ENCODE measurements at places on chromosomes 4 and X.

DNA sequence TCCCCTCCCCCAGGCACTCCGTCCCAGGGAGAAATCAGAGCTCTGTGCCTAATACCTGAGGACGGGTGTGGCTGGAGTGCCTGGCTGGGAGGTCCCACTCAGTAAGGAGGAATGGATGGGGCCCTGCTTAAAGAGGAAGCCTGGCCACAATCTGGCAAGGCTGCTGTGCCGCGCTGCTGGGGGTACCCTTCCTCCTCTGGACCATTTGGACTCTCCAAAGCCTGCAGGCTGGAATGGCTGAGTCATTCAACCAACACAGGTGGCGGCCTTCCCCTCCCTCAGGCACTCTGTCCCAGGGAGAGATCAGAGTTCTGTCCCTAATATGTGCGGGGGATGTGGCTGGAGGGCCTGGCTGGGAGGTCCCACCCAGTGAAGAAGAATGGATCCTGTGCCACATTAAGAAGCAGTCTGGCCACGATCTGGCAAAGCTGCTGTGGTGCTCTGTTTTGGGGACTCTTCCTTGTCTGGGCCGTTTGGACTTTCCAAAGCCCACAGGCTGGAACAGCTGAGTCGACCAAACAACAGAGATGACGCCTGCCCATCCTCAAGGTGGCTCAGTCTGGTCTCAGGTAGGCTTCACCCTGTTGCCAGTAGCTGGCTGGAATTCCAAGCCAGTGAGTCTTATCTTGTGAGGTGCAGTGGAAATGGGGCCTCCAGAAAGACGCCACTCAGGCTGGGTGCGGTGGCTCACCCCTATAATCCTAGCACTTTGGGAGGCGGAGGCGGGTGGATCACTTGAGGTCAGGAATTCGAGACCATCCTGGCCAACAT, 127.3 kb upstream of the HUWE1 start:
- no peak for DNase-seq

GRCh38 chr4:145195167-145195952, 15.0 kb upstream of the OTUD4 start:
- no peak for DNase-seq

DNA sequence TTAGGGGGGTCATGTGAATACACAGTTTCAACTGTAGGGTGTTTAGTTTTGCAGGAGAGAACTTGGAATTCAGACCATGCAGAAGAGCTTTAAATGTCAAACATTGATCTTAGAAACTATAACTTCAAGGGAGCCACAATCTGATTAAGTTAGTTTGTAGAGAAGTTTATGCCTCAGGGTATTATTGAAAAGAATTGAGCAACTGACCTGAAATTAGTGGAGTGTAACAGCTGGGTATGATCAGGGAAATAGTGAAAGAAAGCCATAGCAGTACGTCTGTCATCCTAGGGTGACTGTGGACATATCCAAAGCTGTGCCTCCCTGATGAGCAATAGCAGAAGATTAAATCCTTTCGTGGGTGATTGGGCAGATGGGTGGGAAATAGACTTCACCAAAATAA, 63.8 kb downstream of the FAM47B start:
- no peak for DNase-seq

GRCh38 chr4:52588097-52588496, 71.0 kb downstream of the USP46 start:
- DNase-seq, result no peak

GRCh38 chr4:181659202-181659601, 584.0 kb upstream of the TENM3 start:
- no peak for DNase-seq

- no peak for DNase-seq
Observed at GRCh38 chr4:47557255-47557654, 72.2 kb downstream of the ATP10D start.

GRCh38 chr4:77859256-77859655, 3.4 kb upstream of the MRPL1 start:
- peak; percentile 15 for DNase-seq

DNA sequence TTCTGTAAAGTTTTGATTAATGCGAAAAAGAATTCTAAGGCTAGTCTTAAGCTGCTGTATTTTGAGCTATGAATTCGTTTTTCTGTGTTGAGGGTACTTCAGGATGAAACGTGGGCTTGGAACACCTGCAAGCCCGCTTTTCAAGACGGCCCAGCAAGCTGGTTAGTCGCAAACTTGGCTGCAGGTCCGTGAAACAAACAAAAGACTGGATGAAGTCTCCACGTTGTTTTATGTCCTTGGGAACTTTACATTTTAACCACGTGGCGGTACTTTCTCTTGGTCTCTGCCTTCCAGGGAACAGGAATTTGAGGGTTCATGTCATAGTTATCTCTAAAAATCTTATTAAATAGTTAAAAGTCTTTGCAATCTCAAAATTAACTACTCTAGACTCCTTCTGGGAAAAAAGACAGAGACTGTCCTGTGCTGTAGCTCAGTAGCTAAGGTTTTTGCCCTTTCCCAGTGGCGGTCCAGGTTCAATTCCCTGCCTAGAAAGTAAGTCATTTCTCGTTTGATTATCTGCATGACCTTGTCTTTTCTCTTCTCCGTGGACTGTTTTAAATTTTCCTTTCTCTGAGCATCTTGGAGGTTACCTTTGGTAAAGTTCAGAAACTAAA, 21.0 kb downstream of the TENM3 start:
- DNase-seq, result no peak

DNA sequence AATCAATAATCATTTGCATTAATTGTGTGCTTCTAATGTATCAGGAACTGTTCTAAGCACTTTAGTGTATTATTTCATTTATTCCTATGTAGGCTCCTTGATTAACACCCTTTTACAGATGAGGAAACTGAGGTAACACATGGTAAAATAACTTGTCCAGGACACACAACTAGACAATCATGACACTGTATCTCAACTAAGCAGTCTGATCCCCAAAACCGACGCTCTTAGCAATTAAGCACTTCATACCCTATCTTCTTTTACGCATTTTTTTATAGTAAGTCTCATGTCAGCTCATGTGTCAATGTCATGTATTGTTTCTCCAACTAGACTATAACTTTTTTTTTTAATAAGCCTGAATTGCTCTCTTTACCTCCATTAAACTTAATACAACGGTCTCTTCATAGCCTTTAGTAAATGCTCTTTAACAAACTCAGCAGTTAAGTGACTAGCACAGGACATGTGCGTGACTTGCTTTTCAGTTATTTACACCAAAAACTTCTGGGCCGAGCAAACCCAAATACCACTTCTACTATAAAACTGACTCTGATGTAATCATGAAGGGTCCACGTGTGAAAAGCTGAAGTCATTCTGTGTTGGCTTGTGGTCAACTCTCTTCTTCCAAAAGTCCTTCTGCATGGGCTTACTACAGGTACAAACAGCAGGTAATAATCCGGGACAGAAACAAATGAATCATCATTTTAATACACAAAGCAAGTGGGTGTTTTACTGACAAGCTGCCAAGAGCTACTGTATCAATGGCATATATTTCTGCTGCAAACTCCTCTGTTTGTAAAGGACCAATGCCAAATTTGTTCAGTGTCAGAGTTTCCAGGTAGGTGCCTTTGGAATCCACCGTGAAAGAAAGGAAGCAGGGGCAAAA, 7.9 kb upstream of the AMBN start:
- peak; percentile 66 for DNase-seq

DNA sequence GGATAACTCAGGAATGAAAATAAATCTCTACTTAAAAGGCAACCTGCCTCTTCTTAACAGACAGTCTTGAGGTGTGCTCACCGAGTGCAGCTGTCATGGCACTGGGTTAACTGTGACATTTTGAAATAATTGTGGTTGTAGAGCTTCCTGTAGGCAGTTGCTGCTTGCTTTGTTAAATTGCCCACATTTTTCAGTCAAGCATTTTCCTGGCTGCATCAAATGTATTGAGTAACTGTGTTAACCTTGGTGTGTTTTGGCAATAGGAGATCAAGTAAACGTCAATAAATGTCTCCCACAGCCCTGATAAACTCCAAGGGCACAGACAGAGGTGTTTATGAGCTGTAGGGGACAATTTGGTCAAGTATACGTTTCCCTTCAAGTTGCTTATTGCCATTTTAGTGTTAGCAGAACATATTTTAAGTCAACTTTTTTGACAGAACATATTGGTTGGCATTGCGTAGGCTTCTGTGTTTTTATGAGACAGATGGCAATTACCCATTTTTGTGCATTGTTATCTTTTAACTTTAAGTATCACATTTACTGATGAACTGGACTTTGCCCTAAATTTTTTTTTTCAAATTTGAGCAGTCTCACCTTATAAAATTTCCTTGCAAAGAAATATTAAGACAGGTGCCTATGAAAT, 527.4 kb downstream of the C4orf33 start:
- DNase-seq, result no peak

DNA sequence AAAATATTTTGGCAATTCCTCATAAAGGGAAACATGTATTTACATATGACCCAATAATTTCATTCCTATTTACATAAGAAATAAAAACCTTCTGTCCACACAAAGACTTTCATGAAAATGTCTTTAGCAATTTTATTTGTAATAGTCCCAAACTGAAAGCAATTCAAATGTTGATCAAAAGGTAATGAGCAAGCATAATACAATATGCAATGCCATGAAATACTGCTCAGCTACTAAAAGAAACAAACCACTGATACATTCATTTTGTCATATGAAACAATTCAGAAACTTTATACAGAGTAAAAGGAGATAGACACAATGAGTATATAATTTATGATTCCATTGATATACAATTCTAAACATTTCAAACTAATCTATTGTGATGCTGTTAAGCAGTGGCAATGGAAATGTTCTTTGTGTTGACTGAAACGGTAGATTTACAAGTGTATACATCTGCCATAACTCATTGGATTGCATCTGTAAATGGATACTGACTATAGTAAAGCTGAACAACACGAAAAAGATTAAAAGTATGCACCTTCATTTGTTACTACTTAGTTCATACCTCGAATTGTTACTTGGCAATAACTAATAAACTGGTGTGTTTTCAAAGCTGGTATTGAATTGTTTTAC, 335.6 kb downstream of the GASK1B start:
- DNase-seq, result no peak

- DNase-seq, result no peak
Observed at GRCh38 chr4:31474221-31474620, 754.1 kb downstream of the PCDH7 start.

- no peak for DNase-seq
Observed at GRCh38 chr4:24212642-24213041, 322.8 kb upstream of the PPARGC1A start.

- DNase-seq, result no peak
Observed at GRCh38 chr4:3241898-3242524, 6.9 kb upstream of the MSANTD1 start.

GRCh38 chr4:10832806-10833628, 148.4 kb upstream of the CLNK start:
- DNase-seq, result peak; percentile 21

GRCh38 chrX:153400146-153401132, 711 bp downstream of the PNMA6E start:
- DNase-seq, result no peak

GRCh38 chr4:136680271-136680670, 852.0 kb downstream of the PCDH18 start:
- no peak for DNase-seq

- DNase-seq, result no peak
Observed at GRCh38 chr4:79638735-79639134, 230.7 kb upstream of the GK2 start.

DNA sequence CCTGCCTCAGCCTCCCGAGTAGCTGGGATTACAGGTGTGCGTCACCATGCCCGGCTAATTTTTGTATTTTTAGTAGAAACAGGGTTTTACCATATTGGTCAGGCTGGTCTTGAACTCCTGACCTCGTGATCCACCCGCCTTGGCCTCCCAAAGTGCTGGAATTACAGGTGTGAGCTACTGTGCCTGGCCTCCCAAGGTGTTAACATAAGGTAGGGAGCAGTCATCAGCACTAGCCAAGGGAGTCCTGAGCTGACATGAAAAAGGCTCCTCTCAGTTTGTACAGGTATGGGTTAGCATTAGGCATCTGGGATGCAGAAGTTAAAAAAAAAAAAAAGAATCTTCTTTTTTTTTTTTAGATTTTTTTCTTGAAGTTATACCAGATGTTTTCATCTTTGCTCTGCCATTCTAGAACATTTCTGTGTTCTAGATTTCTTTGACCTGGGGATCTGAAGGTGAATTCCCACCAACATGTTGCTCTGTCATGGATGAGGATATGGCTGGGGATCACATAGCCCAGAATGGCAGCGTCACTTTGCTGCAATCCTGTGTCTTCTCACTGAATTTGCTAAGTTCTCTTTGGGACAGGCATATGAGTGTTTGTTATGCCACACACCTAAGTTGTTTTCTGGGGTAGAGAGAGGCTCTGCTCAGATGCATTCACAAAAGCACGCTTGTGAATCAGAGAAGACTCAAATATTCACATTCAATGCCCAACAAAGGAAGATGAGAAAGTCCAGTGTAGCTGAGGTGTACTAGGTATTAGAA, 24.4 kb upstream of the PLA2G12A start:
- no peak for DNase-seq

- DNase-seq, result no peak
Observed at GRCh38 chr4:2385516-2385915, 32.9 kb downstream of the ZFYVE28 start.

GRCh38 chr4:15237648-15238230, 190.1 kb upstream of the C1QTNF7 start:
- no peak for DNase-seq

DNA sequence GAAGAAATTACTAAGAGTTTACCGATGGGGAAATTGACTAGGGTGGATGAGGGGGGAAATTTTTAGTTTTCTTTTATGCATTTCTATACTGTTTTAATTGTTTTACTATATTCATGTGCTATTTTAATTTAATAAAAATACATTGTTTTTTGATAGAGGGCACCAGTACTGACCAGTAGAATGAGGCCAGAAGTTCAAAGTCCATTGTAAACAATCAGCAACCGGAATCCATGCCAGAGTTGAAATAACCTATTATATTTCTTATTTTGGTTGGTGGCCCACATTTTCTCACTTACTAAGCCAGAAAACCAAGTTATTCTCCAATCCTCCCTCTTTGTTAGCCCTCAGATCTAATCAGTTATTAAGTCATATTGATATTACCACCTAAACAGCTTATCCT, 595.9 kb downstream of the SMARCA1 start:
- DNase-seq, result no peak

DNA sequence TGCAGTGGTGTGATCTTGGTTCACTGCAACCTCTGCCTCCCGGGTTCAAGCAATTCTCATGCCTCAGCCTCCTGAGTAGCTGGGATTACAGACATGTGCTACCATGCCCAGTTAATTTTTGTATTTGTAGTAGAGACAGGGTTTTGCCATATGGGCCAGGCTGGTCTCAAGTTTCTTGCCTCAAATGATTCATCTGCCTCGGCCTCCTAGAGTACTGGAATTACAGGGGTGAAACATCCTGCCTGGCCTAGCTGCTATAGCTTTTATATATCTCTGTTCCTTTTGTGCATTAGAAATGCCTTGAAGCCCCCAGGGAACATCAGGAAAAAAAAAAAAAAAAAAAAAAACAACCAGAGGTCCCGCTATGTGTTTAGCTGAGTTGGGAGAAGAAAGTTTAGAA, 34.8 kb downstream of the UBE2K start:
- no peak for DNase-seq

Measured in NCI-H1105 (cell line).